Left hindlimb (tissue), 1 donor: ENCODE measurements at places on chromosomes 2 and 18.
A peak's percentile ranks its signal among the peaks of the same experiment; 100 is the strongest.

DNA sequence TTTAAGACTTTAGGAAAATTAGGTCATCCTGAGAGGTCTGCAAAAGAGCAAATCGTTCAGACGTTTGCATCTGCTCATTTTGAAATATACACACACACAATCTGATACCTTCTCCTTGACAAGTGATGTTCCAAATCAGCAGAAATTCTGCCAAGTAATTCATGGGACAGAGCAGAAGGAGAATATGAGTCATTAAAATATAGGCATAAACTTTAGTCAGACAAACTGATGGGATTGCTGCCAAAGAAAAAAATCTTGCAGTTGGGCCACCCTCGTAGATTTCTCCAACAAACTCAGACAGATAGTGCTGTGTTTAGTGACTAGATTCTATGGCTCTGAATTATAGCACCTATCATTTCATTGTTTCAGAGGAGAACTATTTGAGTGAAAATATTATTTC is 336.3 kb downstream of the NYAP2 start:
- DNase-seq = no peak

DNA sequence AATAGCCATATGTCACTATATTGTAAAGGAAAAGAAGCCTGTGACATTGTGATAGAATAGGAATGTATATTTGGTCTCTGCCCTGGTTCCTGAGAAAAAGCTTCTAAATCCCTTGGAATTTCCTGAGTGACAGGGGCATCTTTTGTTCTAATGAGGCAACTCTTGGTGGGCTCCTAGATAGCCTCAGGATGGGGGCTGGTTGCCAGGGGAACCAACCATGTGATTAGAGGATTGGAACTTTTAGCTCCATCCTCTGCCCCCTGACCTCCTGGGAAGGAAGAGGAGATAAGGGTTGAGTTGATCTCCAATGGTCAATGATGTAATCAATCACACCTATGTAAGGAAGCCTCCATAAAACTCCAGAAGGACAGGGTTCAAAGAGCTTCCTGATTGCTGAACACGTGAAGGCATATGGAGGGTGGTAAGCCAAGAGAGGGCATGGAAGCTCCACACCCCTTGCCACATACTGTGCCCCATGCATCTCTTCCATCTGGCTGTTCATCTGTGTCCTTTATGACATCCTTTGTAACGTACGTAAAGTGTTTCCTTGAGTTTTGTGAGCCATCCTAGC is 2.9 kb upstream of the ME2 start:
- DNase-seq = no peak

DNA sequence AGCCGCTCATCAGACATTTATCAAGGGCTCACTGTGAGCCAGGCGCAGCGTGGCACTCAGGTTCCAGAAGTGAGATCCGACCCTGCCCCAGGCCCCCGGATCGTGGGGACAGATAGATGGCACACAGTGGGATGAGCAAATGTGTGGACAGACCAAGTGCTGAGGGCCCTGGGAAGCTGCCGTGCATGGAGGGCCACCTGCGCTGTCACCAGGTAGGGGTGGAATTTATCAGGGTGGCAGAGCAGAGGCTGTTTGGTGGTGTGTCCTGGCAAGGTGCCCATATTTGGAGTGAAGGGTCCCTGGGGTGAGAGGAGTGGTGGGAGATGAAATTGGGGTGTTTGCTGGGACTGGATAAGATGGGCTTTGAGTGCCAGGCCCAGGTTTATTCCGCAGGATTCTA is 92.8 kb upstream of the HS6ST1 start:
- DNase-seq = peak; percentile 4

- no peak for DNase-seq
Measured at GRCh38 chr2:239034561-239035341, 186.9 kb downstream of the TWIST2 start.

- DNase-seq = no peak
Measured at GRCh38 chr2:20382965-20383810, 32.5 kb upstream of the PUM2 start.

- DNase-seq = no peak
Measured at GRCh38 chr2:165120740-165121467, 82.9 kb downstream of the SCN3A start.

- DNase-seq = peak; percentile 59
Measured at GRCh38 chr2:240921311-240921994, 15.3 kb downstream of the CROCC2 start.

DNA sequence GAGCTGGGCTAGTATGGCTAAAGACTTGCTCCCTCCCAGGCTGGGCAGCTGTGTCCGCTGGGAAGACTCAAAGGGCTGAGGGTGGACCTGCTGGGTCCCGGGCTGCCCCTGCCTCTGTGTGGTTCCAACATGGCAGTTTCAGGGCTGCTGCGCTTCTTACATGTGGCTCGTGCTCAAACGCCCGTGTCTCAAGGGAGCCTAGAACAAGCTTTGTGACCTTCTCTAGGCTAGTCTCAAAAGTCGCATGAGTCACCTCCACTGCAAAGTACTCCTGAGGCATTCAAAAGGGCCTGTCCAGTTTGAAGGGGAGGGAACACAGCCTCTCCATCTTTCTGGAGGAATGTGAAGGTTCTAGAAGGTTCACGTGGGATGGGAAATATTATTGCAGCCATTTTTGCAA is 44.7 kb upstream of the RAB31 start:
- no peak for DNase-seq

DNA sequence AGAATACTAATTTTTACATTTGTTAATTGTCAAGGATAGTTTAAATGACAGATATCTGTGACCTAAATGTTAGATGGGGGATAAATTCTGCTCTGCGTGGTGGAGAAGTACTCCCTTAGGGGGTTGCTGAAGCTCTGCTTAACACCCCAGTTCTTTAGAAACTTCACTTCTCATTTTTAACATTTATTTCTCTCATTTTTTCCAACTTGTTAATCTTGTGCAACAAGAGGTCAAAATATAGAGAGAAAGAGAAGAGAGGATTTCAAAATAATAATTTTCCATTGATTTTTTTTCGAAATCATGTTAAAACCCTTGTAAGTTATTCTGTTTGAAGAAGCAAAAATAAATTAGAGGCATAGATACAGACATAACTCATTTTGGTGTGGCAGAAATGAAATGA is 61.3 kb upstream of the SLC8A1 start:
- no peak for DNase-seq

- DNase-seq = peak; percentile 48
Measured at GRCh38 chr2:216700781-216701180, 5.4 kb upstream of the IGFBP5 start.

DNA sequence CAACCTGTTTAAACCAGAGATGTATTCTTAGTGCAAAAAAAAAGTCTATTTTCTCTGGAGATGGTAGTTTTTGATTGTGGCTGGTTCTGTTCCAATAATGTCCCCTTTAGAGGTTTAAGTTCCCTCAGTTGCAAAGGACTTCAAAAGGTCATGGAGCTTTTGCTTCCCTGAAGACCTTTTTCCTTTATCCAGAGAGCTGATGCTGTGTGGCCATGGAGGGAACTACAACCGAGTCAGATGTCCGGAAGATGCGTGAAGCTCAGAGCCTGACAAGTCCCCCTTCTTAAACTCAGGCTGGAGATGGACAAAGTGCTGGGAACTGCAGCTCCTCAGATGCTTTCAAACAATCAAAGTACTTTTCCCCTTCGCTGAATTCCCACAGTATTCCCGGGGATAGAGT is 176.1 kb downstream of the TMEM18 start:
- no peak for DNase-seq

DNA sequence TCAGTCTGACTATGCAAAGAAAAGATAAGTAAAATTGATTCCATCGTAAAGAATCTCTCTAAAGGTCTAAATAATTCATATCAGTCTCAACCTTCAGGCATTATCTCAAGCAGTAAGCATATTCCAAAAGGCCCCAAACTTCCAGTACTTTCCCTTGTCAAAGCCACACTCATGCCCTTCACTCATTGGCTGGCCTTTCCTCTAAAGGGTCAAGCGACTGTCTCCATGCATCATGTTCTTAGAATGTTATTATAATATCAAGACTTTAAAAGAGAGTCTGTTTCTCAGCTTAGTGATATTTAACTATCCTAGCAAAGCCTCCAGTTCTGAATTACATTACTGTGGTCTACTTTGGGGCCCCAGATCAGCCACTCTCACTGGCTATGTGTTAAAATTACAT is 271.3 kb downstream of the MREG start:
- no peak for DNase-seq

DNA sequence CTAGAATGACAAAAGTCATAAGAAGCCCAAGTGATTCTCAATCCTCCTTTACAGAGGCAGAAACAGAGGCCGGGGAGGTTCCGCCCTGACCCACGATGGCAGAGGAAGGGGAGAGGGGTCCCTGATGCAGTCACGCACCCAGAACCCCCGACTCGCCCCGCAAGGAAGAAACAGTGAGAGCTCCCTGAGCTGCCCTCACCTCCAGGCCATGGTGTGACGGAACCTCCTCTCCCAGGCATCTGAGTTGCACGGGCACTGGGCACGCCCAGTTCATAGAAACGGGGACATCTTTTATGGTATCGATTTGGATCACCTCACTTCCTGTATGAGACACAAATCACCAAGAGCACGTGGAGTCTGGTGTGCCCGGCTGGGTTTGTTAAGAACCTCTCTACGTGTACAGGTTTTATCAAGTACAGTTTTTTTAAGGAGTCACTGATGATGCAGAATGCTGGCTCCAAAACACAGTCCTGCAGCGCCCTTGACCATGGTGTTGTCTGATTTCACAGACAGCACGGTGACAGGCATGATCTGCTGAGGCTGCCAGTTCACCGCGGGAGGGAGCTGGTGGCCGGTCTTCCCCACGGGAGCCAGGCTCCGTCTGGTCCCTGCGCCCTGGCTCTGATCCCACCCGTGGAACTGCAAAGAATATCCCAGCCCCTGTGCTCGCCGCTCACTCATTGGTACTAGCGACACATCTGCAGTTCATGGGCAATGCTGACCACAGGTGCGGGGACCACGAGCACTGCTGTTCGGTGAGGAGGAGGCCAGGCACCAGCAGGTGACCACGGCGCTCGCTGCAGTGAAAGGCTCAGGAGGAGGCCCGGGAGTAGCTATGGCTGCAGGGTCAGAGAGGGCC is 35.6 kb downstream of the PXDN start:
- DNase-seq = no peak

- no peak for DNase-seq
Measured at GRCh38 chr2:32758232-32758631, 130.4 kb downstream of the TTC27 start.

DNA sequence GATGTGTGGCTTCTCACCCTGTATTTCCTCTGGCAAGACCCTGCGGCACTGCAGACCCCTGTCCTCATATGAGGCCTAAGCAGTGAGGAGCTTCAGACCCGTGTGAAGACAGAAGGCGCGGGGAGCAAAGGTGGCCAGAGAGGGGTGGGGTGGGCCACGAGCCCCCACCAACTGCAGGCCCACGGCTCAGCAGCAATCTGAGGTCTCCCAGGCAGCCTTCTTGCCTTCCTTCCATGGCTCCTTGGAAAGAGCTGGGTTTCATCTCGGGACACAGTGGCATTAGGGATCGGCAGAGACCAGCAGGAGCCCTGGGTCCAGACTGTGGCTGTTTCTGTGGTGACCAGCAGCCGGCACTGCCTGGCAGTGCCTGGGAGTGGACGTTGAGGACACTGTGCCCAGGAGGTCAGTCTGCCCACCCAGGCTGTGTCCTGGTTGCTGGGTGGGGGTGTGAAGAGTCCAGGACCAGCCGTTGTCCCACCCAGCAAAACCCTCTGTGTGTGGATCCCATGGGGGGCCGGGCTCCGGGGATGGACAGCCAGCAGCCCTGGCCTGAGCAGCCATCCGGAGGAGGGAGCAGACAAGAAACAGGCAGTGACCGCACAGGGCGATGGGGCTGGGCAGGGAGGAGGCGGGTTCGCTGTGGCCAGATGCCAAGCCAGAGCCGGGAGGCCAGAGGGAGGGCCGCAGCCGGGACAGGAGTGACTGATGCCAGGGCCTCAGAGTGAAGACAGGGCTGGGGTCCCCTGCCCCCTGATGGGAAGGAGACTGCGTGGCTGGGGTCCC is 73.8 kb downstream of the RRM2 start:
- DNase-seq = peak; percentile 68

DNA sequence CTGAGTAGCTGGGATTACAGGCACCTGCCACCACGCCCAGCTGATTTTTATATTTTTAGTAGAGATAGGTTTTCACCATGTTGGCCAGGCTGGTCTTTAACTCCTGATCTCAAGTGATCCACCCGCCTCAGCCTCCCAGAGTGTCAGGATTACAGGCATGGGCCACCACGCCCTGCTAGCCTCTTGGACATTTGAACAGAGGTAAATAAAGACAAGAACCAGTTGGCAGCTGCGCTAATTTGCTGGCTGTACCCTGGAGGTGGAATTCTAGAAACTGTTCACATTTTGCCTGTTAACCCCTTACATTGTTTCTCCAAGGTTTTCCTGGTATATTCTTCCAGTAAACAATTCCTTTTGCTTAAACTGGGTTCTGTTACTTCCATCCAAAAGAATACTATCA is 132.9 kb downstream of the CDH2 start:
- DNase-seq = no peak

GRCh38 chr18:76502551-76502950 is 7.5 kb upstream of the ZNF516 start:
- no peak for DNase-seq

DNA sequence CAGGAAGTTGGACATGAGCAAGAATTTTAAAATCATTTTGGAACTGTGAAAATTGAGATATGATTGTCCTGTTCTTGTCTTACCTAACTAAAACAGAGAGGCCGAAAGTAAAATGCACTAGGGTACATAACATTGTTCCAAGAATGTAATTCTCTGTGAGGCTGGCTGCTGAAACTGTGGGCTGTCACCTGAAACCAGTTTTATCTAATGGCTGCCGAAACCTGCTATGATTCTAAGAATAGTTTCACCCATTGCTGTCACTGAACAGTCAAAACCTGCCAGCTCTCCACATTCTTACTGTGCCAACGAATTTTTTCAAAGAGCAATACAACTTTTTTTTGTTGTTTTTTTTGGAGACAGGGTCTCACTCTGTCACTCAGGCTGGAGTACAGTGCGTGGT is 119.3 kb upstream of the ZSWIM2 start:
- no peak for DNase-seq

DNA sequence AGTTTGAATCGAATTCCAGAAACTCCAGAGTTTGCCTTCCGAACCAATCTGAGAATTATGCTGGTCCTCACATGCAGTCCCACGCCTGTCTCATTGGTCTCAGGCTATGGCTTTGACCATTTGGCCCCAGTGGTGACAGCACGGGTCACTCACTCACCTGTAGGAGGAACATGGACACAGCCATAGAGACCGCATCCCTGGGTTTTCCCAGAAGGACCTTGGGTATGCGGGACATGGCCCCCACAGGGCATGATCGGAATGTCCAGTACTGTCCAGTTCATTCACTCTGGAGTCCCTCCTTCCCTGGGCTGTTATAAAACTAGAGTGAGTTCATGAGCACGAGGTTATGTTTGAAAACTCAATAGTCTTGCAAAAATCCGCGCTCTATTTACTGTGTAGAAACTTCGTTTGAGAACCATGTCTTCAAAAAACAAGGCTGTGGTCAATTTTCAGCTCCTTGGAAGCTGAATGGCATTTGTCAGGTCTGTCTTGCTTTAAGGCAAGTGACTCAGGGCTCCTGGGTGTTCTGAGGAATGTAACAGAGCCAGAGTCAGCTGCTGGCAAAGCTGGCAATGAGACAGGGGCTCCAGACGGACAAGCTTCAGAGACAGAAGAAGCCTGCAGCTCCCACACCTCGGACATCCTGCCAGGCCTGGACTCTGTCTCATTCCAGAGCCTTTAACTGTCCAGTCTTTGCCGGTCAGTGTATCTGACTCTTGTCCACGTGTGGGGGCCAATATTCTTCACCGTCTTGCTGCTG is 86.7 kb upstream of the TMEM18 start:
- DNase-seq = no peak

GRCh38 chr18:993560-993959 is 88.9 kb downstream of the ADCYAP1 start:
- DNase-seq = no peak
